Stimulated activated naive CD4-positive, alpha-beta T cell (primary cell): ENCODE measurements at places on chromosomes 2 and 18.

- no peak for DNase-seq
These were observed 140.1 kb downstream of the PTGR3 start for GRCh38 chr18:75068682-75069435.

GRCh38 chr18:33469699-33470098, 29.2 kb upstream of the CCDC178 start:
- DNase-seq, result no peak

DNA sequence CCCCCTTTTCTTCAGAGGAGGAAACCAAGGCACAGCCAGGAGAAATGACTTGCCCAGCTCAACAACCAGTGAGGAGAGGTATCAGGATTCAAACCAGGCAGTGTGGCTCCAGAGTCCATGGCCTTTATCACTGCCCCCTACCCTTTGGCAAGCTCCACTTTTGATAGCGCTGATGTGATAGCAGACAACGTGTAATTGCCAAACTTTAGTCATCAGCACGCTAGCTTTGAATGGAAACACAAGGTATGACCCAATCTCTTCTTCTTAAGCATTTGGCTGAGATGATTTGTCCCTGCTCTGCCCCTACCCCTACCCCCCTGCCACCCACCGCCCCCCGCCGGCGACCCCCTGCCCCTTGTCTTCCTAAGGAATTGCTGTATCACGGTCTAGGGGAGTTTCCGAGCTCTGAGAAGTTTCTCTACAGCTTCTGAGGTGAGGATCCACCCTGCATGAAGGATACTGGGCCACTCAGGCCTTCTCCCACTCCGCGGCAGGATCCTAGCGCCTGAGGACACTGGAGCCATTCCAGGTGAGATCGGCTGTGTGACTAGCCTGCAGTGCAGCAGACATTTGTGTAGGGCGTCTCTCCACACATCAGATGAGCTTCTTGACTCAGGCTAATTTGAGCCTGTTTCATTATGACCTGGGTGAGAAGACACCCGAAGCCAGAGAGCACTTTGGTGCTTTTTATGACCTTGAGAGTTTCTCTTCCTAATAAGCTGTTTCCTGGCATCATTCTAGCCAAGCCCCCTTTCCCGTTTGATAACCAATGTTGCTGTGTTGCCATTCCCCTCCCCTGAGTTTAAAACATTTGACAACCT, 75.1 kb upstream of the MAP4K4 start:
- DNase-seq, result no peak

DNA sequence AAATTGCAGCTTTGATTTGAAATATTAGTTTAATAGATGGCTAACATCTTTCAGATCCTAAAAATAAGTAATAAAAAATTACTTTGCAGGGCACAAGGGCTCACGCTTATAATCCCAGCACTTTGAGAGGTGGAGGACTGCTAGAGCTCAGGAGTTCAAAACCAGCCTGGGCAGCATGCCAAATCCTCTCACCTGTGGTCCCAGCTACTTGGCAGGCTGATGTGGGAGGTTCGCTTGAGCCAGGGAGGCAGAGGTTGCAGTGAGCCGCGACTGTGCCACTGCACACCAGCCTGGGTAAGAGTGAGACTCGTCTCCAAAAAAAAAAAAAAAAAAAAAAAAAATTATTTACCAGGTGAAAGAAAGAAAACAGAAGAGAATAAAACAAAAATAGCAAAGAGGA, 449.8 kb downstream of the NRXN1 start:
- DNase-seq, result no peak

DNA sequence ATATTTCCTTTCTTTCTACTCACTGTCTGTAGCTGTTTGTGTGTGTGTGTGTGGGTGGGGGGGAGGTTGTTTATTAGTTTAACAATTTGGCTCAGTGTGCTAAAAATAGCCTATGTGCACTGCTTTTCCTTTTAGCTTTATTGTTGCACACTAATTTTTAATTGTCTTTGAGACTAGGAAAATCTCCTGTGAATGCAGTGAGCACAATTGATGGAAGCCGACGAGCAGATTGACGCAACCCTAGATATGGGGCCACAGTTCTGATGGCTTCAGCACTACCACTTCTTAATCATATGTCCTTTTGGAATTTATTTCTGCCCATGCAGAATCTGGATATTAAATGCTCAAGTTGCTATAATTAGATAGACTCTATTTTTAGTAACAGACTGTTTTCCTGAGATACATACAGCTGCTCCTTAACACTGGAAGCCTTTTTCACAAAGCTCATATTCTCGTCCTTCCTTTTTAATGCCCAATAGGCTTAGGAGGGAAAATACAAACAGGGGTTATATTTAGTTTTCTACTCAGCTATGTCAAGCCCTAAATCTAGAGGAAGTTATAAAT, 109.1 kb downstream of the IRS1 start:
- DNase-seq, result no peak

DNA sequence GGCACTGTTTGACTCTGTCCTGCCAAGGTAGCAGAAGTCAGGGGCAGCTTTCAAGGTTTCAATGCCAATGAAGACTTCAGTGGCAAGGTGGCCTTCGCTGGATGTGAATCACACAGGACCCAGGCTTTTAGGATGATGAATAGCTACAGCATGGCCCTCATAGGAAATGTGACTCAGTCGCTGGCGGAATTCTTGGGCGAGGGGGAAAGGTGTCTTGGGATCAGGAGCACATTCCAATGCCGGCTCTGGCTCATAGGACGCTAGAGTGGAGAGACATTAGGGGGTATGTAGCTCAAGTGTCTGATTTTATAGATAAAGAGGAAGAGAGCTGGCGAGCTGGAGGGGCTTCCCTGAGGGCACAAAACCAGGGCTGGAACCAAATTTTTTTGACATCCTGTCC, 68.6 kb downstream of the SMIM21 start:
- no peak for DNase-seq

- no peak for DNase-seq
These were observed 94.2 kb upstream of the NDUFV2 start for GRCh38 chr18:9008200-9008708.

GRCh38 chr2:195164930-195165329, 492.1 kb upstream of the SLC39A10 start:
- DNase-seq, result no peak

- DNase-seq, result no peak
These were observed 163.7 kb upstream of the PXDN start for GRCh38 chr2:1907849-1908533.

- no peak for DNase-seq
These were observed 195.2 kb downstream of the SLC8A1 start for GRCh38 chr2:40256649-40257048.

DNA sequence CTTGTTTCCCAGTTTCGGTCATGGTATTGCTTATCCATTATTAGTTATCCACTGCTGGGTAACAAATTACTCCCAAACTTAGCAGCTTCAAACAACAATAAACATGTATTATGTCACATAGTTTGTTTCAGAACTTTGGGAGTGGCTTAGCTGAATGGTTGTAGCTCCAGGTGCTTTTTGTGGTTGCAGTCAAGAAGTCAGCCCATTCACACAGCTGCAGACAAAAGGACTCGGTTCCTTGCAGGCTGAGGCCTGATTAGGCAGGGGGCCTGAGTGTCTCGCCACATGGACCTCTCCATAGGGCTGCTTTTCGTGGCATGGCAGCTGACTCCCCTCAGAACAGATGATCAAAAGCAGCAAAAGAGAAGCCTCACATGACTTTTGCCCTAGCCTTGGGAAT, 58.2 kb upstream of the ITGA4 start:
- no peak for DNase-seq

DNA sequence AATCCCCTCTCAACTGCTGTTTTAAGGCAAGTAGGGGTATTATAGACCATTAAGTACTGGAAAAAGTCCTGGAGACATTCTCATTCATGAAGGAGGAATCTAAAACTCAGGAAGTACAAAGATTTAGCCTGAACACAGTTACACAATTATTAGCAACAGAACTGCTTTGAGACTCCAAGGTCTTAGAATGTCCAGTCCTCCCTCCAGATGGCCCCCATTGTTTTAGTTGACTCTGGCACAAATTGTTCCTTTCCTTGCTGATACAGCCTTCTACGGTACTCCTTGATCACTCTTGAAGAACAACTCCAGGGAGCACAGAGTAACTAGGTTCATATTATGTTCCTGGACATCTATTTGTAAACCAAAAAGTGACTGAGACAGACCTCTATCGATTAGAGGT, 210.1 kb upstream of the RND3 start:
- no peak for DNase-seq

DNA sequence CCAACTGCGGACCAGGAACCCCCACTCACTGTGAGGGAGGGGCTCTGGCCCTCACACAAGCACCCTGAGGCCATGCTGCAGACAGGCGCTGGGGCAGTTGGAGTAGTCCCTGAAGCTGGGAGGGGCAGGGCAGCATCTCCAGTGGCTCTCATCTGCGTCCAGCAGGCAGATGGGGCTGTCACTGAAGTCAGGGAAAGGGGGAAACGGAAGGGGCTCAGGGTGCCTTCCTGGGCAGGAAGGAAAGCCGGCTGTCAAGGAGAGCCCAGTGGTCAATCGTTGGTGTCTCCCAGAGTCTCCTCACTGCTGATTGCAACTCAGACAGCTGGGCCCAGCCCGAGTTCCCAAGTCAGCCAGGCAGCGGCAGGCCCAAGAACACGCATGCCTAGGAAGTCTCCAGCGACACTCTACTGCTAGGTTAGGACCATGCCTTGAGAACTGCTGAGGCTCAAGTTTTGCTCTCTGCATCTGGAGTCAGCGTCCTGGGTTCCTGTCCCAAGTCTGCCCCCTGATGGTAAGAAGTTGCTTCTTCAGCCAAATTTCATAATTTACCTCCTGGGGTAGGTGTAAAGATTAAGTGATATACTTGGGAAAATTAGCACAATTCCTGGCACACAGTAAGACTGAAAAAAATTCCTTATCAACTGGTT, 27.4 kb upstream of the NMUR1 start:
- peak; percentile 55 for DNase-seq

- DNase-seq, result no peak
These were observed 518.3 kb upstream of the PIK3C3 start for GRCh38 chr18:41436772-41437171.
